ENCODE measurements at places on chromosomes 2 and 18.

GRCh38 chr2:18848646-18849045, 259.3 kb upstream of the NT5C1B start:
- DNase-seq, result no peak

DNA sequence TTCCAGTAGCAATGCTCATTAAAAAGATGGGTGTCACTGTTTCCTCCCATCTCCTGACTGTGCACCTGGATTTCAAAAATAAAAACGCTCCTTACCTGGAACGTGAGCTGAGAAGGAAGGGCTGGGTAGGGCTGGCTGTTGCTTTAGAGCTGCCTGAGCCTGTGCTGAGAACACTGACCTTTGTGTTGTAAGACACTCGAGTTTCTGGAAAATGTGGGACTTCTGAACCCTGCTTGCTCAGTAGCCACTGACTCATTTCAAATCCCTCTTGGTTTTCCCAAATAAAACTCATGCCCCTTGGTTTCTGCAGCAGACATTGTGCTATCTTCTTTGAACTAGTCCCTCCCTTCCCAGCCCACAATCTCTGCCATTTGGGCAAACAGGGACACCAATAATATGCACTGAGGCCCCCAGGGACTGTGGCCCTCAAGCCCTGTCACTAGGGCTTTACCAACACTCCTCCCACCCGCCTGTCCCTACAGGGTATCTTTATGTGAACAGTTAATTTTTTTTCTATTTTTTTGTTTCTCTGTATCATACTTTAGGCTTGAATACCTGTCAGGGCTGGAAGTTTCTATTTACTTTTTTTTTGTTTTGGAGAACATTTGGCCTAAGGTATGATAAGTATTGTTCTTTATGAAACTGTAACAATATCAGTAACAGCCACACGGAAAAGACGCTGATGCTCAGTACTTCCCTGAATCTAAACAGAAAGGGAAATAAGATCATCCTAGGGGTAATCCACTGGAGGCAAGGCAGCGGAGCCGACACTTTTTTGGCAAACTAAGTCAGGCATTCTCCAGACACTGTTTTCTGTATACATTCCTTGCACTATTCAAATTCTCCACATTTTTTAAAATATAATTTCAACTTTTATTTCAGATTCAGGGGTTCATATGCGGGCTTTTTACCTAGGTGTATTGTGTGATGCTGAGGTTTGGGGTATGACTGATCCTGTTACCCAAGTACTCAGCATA, 280.2 kb downstream of the STK39 start:
- no peak for DNase-seq

DNA sequence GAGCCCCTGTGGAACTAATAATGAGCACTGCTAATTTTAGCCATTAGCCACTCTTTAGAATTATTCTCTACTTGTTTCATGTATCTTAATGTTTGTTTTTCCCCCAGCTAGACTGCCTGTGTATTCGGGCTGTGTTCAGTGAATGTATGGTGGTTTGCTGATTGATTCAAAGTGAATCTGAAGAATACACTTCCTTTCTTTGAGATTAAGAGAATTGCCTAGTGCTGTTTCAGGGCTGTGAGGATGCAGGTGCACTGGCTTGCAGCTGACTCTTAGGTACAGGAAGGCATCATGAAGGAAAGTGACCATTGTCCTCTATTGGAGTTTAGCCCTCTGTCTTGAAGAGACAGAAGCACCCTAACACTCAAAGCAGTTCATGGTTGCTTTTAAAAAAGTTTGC, 138.7 kb downstream of the CERS6 start:
- DNase-seq, result no peak

DNA sequence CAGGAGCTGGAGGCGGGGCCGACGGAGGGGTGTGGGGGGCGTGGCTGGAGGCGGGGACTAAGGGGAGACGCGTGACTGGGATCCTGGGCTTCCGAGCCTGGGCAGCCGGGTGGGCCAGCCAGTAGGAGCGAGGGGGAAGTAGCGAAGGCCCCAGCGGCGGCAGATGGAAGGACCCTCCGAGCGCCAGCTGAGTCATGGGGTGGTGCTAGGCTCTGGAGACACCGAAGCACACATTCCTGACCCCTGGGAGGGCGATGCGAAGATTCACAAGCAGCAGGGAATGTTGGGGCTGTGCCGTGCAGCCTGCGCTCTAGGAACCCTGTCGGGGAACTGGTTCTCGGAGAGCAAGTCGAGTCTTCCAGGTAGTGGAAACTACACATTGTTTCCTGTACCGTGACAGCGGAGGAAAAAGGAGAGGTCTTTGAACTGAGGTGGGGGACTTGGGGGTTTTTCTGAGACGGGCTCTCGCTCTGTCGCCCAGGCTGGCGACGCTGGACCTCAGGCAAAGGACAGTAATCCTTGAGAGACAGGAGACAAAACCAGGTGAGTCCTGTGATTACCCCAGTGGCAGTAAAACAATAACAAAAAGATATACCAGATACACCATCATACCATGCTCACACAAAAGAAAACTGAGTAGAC, 650 bp upstream of the AFG3L2 start:
- DNase-seq, result no peak

DNA sequence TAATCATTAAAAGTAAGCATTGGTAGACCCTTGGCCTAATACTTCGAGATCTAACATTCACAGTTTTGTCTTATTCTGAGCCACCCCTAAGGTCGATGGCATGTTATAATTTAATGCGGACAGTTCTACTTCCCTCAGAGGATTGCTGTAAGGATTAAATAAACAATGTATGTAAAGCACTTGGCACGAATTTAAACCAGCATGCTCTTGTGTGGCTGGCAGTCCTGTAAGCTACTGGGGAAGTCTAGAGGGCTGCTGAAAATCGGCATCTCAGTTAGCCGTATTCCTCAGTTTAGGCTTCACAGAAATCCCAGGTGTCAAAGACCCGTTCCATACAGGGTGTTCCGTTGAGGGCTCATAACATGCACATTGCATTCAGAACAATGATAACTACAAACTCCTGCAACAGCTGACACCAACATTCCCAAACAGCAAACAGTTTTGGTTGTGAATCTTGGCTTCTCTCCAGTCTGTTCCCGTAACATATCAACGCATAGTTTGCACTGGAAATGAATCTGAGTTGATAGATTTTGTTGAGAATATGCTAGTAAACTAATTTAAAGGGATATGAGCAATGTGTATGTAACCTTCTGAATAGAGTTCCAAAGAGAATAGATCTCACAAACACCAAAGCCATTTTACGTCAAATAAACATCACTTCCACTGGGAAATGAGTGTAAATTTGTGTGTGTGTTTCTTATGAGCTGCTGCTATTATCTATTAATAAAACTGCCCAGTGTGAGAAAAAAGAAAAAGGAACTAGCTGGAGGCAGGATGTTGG, 52.2 kb upstream of the ACKR3 start:
- DNase-seq, result no peak

DNA sequence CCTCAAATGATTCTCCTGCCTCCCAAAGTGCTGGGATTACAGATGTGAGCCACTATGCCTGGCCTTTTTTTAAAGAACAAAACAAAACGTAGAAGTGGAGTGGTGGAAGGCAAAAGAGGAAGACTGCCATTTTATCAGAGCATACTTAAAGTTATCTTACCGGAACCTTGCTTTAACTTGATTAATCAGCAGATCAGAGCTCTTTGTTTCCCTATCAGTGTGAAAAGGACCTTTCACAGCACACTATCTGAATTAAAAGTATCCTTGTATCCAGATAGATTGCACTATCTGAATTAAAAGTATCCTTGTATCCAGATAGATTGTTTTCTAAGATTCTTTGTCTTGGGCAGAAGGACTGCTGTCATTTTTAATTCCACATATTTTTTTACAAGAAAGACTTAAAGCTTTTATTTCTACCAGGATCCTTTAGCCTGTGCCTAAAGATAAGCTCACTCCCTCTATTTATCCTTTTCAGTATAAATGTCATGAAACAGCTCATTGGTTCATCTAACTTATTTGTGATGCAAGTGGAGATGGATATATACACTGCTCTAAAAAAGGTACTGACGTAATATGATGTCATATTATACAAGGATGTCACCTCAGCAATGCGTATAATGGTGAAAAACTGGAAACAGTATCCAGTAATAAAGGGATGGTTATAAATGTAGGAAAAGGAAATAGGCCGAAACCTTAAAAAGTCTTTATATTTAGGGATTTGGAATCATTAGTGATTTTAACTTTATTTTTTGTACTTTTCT, 17.8 kb downstream of the GMCL1 start:
- no peak for DNase-seq

- DNase-seq, result no peak
These were observed 90.7 kb downstream of the DDX1 start for GRCh38 chr2:15682354-15682753.

DNA sequence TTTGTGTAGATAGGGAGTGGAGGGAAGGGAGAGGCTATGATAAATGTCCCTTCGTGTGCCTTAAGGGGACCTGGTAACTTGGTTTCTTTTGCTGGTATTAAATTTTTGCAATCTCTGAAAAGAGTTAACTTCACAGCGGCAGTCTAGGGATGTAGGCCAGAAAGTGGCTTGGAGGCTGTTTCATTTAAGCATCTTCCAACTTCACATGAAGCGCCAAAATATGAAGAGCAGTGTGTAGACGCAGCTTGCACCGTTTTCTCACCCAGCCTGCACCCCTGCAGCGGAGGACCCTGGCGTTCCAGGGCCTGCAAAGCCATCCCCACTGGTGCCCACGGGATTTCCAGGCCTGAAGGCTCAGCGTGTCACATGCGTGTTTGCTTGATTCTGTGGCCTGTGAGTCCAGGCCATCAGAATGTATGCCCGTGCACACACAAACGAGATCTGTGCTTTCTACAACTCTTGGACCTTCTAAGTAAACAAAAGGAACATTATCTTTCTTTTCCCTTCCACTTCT, 87.2 kb upstream of the EPB41L3 start:
- DNase-seq, result no peak

DNA sequence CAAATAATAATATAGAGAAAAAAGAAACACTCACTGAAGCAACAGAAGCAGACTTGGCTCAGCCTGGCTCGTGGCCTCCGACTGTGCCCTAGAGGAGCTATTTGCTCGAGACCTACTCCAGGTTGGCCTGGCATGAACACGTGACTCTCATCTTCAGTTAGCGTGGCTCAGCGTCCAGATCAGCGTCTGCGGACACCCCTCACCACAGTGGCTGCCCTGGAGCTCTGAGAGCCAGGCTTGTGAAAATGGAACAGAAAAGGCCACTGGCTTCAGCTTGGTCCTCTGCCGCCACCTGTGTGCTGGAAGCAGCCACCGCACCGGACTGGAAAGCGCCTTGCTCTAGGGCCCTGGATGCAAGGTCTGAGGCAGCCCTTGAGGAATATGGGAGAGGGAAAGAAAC, 1184.0 kb upstream of the GYPC start:
- DNase-seq, result no peak

GRCh38 chr2:151729415-151729811, 4.9 kb downstream of the NEB start:
- no peak for DNase-seq

DNA sequence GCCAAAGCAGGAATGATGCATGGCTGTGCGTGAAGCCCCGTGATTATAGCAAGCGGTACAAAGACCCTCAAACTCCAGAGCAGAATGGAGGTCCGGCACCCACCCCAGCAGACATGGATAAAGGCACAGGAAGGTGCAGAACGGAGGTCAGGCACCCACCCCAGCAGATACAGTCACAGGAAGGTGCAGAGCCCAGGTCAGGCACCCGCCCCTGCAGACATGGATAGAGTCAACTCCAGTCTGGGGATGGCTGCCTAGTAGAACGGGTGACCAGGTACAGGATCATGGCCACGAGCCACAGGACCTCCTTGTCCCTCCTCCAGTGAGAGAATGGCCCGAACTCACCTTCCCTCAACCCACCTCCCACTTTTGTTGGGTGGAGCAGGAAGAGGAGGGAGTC, 318.3 kb upstream of the SALL3 start:
- no peak for DNase-seq

DNA sequence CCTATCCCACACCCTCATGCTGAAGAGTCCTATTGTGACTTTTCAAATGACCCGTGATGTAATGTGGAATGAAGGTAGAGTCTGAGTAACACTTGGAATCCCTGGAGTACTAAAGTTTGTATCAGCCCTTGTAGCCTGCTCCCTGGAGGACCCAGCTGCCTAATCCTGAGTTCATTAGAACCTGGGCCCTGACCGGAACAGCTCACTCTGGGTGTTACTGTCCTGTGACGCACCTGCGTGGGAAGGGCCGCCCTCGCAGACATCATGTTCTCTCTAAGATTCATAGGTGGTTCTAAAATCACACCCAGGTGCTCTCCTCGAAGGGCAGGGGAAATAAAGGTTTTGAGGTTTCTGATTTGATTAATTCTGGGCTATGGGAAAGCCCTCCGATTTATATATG, 62.3 kb downstream of the NCK2 start:
- no peak for DNase-seq

- no peak for DNase-seq
These were observed 104.2 kb upstream of the TTC27 start for GRCh38 chr2:32523686-32524085.

DNA sequence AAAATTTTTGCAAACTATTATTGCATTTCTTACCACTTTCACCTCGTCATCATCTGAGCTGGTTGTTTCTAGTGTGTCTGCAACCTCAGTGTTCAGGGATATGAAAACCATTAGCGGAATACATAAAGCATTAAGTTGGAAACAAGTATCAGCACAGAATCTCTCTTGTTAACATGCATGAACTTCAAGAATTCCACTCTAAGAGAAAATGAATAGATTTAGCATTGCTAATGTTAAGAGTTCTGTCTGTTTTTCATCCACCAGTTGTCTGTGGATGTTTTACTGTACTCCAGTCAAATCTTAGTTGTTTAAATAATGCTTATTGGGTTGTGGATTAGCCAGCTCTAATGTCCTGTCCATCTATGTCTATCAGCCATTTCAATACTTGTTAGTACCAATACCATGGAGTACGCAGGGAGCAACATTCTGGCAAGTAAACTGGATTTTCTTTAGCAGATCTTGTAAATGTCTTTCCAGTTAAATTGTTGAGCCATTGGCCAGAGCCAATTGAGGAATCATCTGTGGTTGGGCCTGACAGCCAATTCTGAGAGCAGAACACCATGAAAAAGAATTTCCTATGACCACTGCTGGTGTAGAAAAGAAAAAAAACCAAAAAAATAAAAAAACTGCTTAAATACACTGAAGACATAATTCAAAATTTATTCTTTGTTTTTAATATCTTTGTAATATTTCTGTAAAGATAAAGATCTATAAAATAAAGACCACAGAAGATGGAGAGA, 82.5 kb downstream of the SLC8A1 start:
- no peak for DNase-seq

GRCh38 chr2:159501743-159502142, 114.6 kb downstream of the BAZ2B start:
- DNase-seq, result no peak

- peak; percentile 61 for DNase-seq
These were observed 32.2 kb upstream of the LPIN2 start for GRCh38 chr18:3044931-3045698.

GRCh38 chr2:199458806-199459285, 1.1 kb upstream of the SATB2 start:
- no peak for DNase-seq

DNA sequence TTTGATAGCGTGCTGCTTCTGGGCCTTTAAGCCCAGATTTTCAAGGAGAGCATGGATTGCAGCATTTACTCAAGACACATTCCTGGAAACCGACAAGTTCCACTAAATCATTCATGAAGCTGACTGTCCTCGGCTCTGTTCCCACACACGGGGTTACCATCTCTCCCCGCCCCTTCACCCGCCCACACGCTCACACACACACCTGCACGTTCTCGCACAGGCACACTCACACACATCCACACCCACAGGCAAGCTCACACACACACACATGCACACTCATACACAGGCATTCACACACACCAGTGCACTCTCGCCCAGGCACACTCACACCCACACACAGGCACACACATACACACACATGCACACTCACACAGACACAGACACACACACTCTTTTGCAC, 150.0 kb upstream of the AGAP1 start:
- DNase-seq, result no peak

All from NCI-H446 (cell line).